ENCODE measurements at places on chromosomes 2 and 18. TPM values are rescaled to one million over a fixed set of nuclear protein-coding genes. Genes with fewer than 3 reads are reported as not detected.
A peak's percentile ranks its signal among the peaks of the same experiment; 100 is the strongest.

Gene SH3RF3
- total RNA-seq, result not detected

Gene CD207
- 1.8 TPM for total RNA-seq

Gene PROM2
- 1.1 TPM for total RNA-seq

Gene RUFY4
- not detected for total RNA-seq

Gene ABCG5
- not detected for total RNA-seq

Gene ICA1L
- total RNA-seq, result 5.2 TPM

Gene PRKAG3
- total RNA-seq, result not detected

Gene SMARCAL1
- 32.2 TPM for total RNA-seq

Gene INPP5D
- total RNA-seq, result 136 TPM

Gene CFAP65
- total RNA-seq, result not detected

Gene UGT1A4
- total RNA-seq, result not detected

Gene RIT2
- total RNA-seq, result not detected

Gene KCNK3
- not detected for total RNA-seq

Gene TUBB8B
- not detected for total RNA-seq

GRCh38 chr2:131517106-131517831 is 10.4 kb upstream of the CCDC74A start:
- no peak for DNase-seq

DNA sequence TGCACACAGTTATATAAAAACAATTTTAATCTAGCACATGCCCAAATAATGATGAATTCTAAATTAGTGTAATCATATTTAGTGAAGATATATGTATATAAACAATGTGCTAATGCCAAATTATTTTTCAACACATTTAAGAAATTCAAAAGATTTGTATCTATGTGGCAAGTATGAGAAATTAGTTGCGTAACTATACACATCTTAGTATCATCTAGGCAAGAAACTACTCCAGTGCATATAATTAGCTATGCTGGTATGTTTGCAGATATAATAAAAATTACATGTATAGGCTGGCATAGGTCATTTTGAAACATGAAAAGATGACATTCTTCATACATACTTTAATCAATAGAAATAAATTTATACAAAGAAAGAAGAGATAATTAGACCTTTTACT is 252.0 kb upstream of the VWC2L start:
- no peak for DNase-seq

- peak; percentile 51 for DNase-seq
Measured at GRCh38 chr2:240929364-240930095, 23.4 kb downstream of the CROCC2 start.

GRCh38 chr18:44786688-44787087 is 106.0 kb downstream of the SETBP1 start:
- no peak for DNase-seq

GRCh38 chr2:37301408-37301807 is 23.2 kb downstream of the PRKD3 start:
- no peak for DNase-seq

GRCh38 chr2:73297586-73297985 is 4.2 kb upstream of the EGR4 start:
- no peak for DNase-seq

GRCh38 chr2:111118981-111119821 is 1.5 kb upstream of the BCL2L11 start:
- DNase-seq, result no peak

DNA sequence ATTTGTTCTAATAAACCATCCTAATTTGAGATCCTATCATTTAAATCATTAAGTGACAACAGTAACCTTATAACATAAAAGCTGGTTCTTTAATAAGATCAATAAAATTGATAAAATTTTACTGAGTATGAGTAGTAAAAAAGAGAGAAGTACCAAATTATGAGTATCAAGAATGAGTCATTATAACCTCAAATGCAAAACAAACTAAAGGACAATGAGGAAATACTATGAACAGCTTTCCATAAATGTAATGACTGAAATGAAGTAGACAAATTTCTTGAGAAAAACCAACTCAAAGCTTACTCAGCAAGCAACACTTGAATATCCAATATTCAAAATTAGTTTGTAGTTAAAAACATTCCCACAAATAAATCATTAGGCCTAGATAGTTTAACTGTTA is 433.0 kb downstream of the ZEB2 start:
- no peak for DNase-seq

DNA sequence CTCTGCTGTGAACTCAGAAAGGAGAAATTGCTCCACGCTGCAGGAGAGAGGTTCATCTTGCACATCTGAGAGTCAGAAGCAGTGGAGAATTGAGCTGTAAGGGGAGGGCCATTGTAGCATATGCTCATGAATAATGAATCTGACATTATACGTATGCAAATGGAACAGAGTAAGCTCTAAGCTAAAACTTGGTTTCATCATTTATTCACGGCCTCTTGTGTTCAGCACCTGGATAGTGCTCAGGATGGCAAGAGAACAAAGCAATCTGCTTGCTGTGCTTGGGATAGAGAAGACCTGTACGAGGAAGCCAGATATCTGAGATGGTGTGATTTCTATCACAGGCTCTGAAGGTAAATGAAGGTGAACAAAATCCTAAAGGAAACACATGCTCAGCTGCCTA is 87.9 kb upstream of the GCFC2 start:
- no peak for DNase-seq

DNA sequence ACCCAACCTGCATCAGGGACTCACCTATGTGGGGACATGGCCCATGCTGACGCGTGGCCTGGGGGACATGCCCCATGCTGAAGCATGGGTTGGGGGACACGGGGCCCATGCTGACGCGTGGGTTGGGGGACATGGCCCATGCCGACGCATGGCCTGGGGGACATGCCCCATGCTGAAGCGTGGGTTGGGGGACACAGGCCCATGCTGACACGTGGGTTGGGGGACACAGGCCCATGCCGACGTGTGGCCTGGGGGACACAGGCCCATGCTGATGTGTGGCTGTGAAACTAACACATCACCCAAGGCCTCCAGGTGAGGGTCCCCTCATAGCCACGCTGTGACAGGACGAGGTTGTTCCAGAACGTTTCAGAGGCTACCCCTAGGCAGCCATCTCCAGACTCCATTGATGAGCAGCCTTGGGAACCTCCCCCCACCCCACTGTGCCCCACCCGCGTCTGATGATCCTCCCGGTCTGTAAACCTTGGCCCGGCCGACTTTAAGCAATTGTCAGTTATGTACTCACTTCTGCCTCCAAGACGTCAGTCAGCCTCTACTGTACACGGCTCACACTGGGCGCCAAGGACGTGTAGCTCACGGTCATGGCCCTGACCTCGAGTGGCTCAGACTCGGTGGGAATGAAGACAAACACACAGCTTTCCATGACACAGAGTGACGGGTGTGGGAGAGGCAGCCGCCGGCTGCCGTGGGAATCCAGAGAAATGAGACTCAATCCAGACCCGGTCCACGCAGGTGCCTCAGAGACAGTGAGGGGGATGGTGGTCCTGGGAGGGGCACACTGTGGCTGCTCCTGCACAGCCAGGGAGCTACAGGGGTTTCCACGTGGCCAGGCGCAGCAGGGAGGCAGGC is 50.2 kb upstream of the SLC66A3 start:
- no peak for DNase-seq

DNA sequence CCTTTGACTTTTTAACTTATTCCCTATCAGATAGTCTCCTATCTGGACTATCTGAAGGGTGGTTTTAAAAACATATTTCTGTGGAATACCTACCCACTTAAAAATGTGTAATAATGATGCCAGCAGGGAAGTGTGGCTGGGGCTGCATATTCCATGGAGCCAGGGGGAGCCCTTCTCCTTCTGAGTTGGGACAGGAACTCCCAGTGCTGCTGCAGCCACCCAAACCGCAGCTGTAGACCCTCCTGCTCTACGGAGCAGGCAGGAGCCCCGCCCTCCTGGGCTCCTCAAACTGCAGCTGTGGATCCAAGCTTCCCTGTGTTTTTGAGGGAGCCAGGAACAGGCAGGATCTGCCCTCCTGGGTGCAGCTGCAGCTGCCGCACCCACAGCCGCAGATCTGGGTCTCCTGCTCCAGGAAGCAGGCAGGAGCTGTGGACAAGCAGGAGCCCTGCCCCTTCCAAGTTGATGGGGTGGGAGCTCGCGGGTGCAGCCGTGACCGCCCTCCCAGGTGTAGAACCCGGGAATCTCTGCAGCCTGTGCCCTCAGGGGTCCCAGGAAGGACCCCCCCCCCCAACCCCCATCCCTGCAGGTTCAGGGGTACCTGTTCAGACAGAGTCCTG is 57.8 kb downstream of the PDK1 start:
- no peak for DNase-seq

GRCh38 chr2:179240481-179241451 is 23.9 kb downstream of the SESTD1 start:
- DNase-seq, result no peak

- no peak for DNase-seq
Measured at GRCh38 chr2:71799013-71799575, 345.7 kb downstream of the DYSF start.

DNA sequence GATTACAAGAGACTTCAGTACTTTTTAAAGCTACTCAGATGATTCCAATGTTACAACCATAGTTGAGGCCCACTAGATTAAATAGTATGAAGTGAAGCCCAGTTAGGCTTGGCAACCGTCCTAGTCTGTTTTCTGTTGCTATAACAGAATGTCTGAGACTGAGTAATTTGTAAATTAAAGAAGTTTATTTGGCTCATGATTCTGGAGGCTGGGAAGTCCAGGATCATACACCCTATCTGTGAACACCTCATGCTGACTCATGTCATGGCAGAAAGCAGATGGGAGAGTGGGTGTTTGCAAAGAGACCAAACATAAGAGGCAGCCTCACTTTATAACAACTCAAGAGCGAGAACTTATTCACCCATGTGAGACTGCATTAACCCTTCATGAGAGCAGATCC is 63.1 kb downstream of the CCDC150 start:
- no peak for DNase-seq

- DNase-seq, result no peak
Measured at GRCh38 chr2:137175246-137175645, 409.9 kb downstream of the THSD7B start.

GRCh38 chr2:70043252-70043875 is 43.9 kb upstream of the PCBP1 start:
- peak; percentile 91 for DNase-seq

GRCh38 chr2:60295636-60295962 is 257.9 kb downstream of the BCL11A start:
- no peak for DNase-seq

- DNase-seq, result no peak
Measured at GRCh38 chr2:16664809-16665747, 556 bp downstream of the CYRIA start.

DNA sequence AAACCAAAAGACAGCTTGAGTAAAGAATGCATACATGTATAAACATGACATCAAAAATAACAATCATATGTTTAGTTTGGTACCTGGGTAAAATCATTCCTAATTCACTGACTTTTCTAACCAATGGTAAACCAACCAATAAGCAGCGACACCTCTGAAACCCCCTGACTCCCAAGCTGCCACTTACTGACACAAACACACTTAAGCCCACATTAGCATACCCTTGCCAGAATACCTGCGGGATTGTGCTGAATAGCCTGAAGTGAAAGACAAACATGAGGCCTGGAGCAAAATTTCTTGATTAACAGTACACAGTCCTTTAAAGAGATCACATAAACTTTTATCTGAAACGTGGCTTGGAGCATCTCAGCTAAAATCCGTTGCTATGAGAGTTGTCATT is 902.9 kb downstream of the TMEM182 start:
- DNase-seq, result no peak

DNA sequence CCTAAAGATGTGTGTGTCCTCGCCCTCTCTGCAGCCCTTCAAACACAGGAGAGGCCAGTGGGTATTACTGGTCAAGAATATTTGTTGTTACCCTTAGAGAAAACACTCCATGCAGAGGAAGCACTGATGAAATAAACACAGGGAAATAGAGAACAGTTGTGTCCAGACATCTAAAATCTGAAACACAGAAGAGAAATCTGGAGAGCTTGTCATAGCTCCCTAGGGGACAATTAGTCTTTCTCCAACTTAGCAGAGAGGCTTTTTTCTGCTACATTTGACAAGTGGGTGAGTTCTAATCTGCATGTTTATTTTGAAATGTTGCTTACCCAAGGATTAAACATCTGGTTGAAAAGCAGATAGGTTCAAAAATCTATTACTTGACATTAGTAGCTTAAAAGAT is 190.1 kb downstream of the CTNNA2 start:
- DNase-seq, result no peak

GRCh38 chr18:63073481-63073880 is 246.1 kb downstream of the BCL2 start:
- DNase-seq, result no peak

DNA sequence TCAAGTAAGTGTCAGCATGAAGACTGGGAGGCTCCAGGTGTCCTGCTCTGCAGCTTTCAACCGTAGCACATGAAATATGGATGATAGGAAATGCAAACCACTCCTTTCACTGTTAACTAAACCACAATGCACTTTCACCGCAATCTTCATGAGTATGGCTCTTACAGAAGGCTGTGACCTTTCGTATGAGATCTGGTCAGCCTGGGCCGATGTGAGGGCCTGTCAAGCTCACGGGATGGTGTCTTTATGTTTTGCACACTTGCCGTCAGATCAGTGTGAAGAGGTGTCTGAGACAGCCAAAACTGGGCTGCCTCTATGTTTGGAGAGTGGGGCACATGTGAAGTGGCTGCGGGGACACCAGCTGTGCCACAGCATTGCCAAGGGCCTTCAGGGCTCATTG is 62.8 kb upstream of the AFF3 start:
- DNase-seq, result no peak

- DNase-seq, result no peak
Measured at GRCh38 chr2:24903161-24904103, 16.6 kb downstream of the ADCY3 start.

DNA sequence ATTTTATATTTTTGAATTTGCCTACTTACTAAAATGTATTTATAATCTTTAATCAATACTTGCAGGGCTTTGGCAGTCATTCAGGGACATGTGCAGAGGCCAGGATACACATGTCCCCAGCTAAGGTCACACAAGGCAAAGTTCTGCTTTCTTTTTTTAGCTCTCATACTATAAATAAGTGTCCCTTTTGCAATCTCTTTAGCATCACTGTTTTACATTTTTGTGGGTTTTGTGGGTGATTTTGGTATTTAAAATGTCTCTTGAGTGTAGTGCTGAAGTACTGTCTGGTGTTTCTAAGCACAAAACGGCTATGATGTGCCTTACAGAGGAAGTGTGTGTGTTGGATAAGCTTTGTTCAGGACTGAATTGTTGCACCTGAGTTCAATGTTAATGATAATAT is 309.0 kb upstream of the GULP1 start:
- no peak for DNase-seq

DNA sequence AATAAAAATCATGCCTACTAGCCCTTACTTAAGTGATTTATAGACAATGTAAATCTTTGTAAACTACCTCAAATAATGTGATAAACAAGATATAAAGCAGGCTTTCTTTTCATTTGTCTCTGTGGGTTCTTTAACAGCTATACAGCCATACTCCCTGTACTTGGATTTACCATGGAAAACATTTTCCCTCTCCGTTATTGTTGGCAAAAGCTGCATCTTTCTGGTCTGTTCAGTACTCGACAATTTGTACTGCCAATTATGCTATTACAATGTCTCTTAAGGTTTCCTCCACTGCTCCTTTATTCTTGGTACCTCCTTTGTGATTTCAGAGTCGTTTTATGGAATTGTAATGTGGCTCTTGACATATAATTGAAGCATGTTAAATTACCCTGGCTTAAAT is 426.3 kb upstream of the PKDCC start:
- no peak for DNase-seq

- no peak for DNase-seq
Measured at GRCh38 chr18:51943281-51943680, 396.7 kb upstream of the DCC start.

GRCh38 chr2:74406035-74406434 is 15.4 kb downstream of the C2orf81 start:
- DNase-seq, result no peak

GRCh38 chr2:175063741-175064140 is 58.6 kb upstream of the CHN1 start:
- DNase-seq, result no peak

GRCh38 chr2:137420744-137421143 is 543.5 kb upstream of the HNMT start:
- no peak for DNase-seq

All from natural killer cell treated with Interleukin-12 subunit alpha and Interleukin-12 subunit beta and Interleukin-15 and Interleukin-18, amount 100 ng/mL, for 72 hours (primary cell).